ENCODE measurements at places on chromosomes 12 and 14.

DNA sequence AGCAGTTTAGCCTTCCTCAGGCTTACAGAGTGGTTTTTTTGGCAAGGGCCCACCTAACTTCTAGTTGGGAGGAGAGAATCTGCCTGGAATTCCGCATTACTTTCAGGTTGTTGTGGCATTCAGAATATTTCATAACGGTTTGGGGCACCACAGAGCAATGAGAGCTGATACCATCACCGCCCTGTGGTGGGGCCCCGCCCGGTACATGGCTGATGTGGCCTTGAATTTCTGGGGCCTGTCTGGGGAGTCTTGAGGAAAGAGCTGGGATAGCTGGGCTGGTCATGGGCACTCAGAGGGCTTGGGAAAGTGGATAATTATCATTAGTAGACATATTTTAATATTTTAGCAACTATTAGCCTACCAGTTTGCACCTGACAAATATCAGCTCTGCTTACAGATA lies 4.2 kb downstream of the TESPA1 start:
- peak; percentile 41 for DNase-seq

GRCh38 chr14:81839056-81839455 lies 305.4 kb upstream of the SEL1L start:
- DNase-seq, result no peak

GRCh38 chr14:69038455-69039287 lies 59.6 kb upstream of the ACTN1 start:
- DNase-seq, result no peak

- DNase-seq, result peak; percentile 19
These were observed 27.2 kb downstream of the SLC15A4 start for GRCh38 chr12:128796439-128797118.

GRCh38 chr14:65321370-65321875 lies 91.1 kb upstream of the FUT8 start:
- DNase-seq, result no peak

DNA sequence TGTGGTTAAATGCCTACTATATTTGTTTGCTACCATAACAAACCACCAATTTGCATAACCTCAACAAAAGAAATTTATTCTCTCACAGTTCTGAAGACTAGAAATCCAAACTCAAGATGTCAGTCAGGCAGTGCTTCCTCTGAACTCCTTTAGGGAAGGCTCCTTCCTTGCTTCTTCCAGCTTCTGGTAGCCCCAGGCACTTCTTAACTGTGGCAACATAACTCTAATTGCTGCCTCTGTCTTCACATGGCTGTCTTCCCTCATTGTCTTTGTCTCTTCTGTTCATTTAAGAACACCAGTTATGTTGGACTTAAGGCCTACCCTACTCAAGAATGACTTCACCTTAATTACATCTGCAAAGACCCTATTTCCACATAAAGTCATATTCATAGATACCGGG lies 206.9 kb downstream of the SYT1 start:
- no peak for DNase-seq

DNA sequence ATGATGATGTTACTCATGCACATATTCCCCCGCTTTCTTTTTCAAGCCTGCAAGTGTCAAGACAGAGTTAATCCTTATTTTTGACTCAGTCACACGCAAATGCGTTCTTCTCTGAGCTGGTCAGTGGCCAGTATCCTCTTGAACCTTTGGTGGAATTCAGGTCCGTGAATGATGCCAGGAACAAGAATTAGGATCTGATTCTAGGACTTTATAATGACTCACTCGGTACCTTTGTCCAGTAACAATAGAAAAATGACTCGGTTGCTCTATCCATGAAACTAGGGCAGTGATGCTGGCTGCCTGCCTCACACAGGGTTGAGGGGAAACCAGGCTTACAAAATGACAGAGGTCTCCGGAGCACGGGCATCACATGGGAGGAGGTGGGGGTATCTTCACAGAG lies 185.8 kb upstream of the NUDT4 start:
- DNase-seq, result no peak

- DNase-seq, result no peak
These were observed 9.1 kb downstream of the RTL1 start for GRCh38 chr14:100894416-100894815.

DNA sequence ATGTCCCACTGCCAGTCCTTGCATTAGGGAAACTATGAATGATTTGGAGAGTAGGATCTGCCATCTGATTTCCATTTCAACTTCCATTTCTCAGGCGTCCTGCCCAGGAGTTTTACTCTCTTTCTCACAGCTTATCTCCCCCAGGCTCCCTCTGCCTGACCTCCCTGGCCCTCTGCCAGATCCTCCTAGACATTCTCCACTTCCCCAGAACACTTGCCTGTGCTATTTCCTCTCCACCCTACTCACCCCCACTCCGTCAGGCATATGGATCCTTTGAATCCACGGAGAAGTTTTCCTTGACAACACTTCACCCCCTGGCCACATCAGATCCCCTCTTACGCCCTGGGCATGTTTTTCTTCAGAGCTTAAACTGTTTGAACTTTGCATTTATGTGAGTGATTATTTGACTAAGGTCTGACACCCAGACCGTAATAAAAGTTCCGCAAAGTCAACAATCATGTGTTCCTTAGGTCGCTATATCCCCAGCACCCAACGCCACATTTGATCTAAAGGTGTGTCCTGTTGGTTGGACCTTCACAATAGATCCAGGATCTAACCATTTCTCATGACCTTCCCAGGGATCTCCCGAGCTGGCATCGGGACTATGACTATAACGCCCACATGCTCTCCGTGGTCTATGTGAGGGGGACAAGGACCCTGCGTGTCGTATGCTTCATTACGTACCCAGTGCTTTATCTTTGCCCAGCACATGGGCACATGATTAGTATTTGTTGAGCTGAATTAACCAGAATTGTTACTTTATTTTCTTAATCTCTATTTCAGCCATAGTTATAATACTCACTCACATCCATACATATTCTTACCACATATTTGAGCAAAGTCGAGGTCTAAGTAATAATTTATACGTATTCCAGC lies 255.8 kb upstream of the FOXN3 start:
- no peak for DNase-seq

- no peak for DNase-seq
These were observed 36.9 kb upstream of the SMUG1 start for GRCh38 chr12:54225666-54226065.

DNA sequence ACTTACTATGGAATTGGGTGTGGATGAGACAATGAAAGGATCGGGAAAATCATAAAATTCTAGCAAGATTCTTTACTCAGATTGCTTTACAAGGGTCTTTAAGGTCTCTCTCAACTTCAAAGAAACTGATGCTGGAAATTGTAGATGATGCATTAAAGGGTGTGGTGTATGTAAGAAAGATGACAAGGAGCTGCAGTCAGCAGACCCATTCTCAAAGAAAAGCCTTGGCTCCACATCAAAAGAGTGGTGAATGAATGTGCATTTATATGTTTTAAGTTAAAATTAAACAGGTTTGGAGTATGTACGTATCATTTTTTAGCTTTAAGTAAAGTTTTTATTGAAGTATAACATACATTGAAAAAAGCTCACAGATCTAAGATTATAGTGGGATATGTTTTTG lies 194.5 kb downstream of the C12orf75 start:
- DNase-seq, result no peak

DNA sequence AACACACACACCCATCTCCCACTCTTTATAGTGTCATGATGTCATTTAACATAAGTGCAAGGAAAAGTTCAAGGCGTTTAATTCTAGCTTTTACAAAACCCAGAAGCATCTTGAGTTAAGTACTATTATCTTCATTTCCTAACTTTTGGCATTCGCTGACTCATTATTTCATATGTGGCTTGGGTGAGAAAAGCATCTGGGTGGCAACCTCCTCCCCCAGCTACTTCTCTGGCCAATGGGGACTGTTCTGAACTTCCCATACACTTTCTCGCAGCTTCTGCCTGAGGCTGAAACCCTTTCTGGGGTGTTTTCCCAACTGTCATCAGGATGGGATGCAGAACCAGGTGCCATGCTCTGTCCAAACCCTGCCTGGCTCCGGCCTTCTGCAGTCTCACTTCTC lies 2.8 kb upstream of the MARK3 start:
- DNase-seq, result no peak

DNA sequence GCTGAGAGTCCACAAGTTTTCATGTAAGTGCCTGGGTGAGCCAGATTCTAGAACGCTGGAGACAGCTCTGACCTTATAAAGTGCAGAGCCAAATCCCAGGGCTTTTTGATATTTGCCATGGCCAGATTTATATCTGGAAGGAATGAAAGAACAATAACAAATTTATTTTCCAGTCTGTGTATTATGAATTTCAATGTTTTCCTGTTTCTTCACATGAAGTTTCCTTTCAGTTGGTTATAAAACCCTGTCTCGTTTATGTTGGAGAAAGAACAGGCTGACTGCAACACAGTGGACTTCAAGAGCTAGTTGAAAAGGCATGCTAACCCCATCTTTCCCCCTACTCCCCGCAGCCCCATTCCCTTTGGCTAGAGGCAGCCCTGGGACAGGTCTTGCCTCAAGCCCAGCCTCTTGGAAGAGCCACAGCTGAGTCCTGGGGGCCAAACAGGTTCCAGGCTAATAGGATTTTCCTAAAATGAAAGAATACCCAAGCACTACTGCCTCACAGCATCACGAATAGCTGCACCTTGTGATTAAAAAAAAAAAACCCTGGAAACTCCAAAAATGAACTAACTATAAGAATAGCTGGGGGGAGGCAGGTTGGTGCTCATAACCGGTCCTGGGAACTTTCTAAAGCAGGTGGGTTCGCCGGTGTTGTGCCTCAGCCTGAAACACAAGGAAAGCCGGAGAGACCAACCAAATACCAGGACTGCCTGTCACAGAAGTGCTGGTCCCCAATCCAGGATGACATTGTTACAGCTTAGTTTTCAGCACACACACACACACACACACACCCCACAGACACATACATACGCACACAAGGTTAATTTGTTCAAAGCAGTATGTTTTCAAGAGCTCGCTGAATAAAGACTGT lies 1.5 kb downstream of the FBLN5 start:
- DNase-seq, result no peak

GRCh38 chr14:89428173-89428523 lies 11.1 kb upstream of the FOXN3 start:
- DNase-seq, result no peak

- no peak for DNase-seq
These were observed 109.5 kb downstream of the DIP2B start for GRCh38 chr12:50614167-50614759.

- no peak for DNase-seq
These were observed 26.2 kb downstream of the EGLN3 start for GRCh38 chr14:33924566-33925100.

GRCh38 chr14:106691601-106692291 lies 1165.4 kb downstream of the TMEM121 start:
- DNase-seq, result peak; percentile 48

DNA sequence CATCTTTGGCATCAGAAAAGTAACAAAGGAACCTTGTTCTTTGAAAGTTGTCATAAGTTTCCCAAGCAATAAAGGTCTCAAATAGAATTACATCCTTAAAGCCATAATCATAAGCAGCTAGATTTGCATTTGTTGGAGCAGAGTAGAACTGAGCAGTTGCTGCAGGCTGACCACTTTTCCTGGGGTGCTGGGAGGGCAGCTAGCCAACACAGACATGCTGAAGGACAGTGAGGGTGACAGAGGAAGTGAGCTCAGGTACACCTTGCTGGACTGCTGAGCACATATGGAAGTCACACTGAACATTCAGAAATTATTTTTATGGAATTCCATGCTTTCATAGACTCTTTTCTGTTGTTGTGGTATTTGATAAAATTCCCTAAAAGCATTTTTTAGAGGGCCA lies 66.2 kb downstream of the MARK3 start:
- DNase-seq, result no peak

- no peak for DNase-seq
These were observed 5.1 kb downstream of the CLECL1 start for GRCh38 chr12:9727813-9728212.

GRCh38 chr12:124387528-124387911 lies 92.6 kb downstream of the RFLNA start:
- no peak for DNase-seq

DNA sequence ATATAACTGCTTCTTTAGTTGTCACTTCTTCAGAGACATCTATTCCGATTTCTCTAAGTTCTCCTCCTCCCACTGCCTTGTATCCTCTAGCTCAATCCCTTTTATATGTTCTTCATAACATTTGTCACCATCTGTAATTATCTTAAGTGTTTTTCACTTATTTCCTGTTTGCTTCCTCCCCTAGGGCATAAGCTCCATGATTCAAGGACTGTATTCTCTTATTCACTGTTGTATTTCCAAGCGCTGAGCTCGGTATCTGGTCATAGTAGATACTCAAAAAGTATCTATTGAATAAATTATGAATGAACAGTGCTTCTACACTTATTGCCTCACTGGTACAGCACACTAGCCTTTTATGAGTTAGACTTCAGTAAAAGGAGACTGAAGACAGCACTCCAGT lies 109.0 kb upstream of the TMPO start:
- DNase-seq, result no peak

DNA sequence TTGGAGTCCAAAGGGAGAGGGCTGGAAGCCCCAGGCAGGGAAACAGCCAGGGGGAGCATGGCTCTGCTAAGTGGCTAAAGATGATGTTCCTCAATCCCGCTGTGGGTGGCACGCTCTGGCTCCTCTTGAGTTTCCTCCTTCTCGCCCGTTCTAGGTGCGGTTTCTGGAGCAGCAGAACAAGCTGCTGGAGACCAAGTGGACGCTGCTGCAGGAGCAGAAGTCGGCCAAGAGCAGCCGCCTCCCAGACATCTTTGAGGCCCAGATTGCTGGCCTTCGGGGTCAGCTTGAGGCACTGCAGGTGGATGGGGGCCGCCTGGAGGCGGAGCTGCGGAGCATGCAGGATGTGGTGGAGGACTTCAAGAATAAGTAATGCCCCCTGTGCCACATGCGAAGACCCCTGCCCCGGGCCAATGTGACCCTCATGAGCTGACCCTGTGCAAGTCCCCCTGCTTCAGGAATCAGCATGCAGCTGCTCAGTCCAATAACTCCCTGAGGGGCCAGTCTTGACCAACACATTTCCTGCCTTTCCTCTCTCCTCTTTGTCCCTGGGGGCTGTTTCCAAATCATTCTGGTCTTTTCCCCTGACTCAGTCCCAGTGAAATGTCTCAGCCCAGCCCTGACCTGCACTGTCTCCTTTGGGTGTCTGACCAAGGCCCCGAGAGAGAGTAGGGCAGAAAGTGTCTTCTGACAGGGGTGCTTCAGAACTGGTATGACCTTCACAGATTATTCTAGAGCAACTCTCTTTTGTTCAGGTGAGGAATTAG lies 2.1 kb downstream of the KRT7 start:
- no peak for DNase-seq

DNA sequence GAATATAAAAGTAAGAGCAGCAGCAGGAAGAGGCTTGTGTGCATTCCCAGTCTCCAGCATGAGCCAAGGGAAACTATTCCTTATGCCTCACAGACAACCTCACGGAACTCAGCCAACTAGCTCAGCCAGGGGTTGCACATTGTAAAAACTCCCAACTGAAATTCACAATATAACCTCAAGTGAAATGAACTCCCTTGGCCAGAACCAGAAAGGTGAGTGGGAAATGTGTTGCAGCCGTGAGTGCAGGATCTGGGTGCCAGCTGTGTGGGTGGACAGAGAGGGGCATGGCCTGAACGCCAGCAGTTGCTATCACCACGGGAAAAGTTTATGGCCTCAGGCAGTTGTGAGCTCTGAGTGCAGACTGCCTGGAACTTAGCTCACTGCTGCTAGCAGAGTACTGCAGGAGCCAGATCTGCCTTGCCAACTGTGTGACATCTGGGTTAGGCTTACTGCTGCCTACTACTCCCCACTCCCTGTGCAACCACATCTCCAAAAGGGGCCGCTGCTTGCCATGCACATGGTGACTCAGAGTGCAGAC lies 2.3 kb upstream of the CLEC1A start:
- DNase-seq, result no peak

- DNase-seq, result no peak
These were observed 62.0 kb downstream of the PLEKHG7 start for GRCh38 chr12:92764831-92765230.
